ENCODE measurements at places on chromosomes 13 and 19. TPM values are rescaled to one million over a fixed set of nuclear protein-coding genes. Genes with fewer than 3 reads are reported as not detected.

The IRGC gene
- not detected for polyA plus RNA-seq

The GGACT gene
- polyA plus RNA-seq: 5.8 TPM

The FCAR gene
- polyA plus RNA-seq: 0.25 TPM

The ANGPTL8 gene
- polyA plus RNA-seq: 0.41 TPM

The TICAM1 gene
- polyA plus RNA-seq: 4.7 TPM

The ZNF439 gene
- polyA plus RNA-seq: 17.5 TPM

The CGB5 gene
- polyA plus RNA-seq: not detected

The SMIM44 gene
- not detected for polyA plus RNA-seq

The PSG11 gene
- 0.24 TPM for polyA plus RNA-seq

The ZNF491 gene
- 3.8 TPM for polyA plus RNA-seq

The CCDC8 gene
- 71.4 TPM for polyA plus RNA-seq

The FBXO27 gene
- 7.2 TPM for polyA plus RNA-seq

The MEIS3 gene
- 29.5 TPM for polyA plus RNA-seq

The ATP4A gene
- not detected for polyA plus RNA-seq

The IGFL3 gene
- not detected for polyA plus RNA-seq

The MED16 gene
- 40.3 TPM for polyA plus RNA-seq

The SRRM5 gene
- 0.67 TPM for polyA plus RNA-seq

The MAG gene
- 5.2 TPM for polyA plus RNA-seq
